ENCODE measurements at places on chromosomes 6 and 20.

- no peak for DNase-seq
These were observed 45.9 kb downstream of the RIPOR3 start for GRCh38 chr20:50645253-50646068.

- no peak for DNase-seq
These were observed 11.1 kb upstream of the RIPK1 start for GRCh38 chr6:3057063-3057770.

DNA sequence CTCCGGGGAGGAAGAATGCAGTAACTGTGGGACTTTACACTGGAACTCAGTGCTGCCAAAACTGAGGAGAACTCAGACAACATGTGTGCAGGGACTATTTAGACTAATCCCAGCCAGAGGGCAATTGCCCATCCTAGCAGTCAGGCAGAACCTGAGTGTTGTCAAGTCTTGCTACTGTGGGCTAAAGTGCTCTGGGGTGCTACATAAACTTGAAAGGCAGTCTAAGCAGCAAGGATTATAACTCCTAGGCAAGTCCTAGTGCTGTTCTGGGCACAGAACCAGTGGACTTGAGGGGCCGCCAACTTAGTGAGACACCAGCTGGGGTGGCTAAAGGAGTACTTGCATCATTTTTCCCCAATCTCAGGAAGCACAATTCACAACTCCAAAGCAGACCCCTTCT, 363.8 kb upstream of the PTCHD4 start:
- no peak for DNase-seq

- no peak for DNase-seq
These were observed 76.7 kb downstream of the PREP start for GRCh38 chr6:105326216-105326615.

DNA sequence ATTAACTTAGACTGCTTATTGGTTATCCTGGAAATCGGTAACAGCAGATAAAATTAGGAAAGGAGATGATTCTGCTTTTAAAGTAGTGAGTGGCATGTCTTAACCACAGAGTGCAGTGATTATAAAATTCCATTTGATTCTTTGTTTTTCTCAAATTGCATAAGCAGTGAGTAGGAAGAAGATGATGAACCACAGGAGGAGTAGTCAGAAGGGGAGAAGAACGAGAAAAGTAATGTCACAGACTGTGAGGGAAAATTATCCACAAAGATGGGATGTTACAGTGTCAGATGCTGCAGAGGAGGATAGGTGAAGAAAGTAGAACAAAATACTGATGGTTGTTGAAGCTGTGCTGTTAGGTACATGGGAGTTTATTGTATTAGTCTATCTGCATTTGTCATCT, 63.0 kb downstream of the ITCH start:
- DNase-seq, result no peak

- no peak for DNase-seq
These were observed 702 bp upstream of the TNFAIP3 start for GRCh38 chr6:137866200-137866913.

- DNase-seq, result no peak
These were observed 16.7 kb upstream of the PRDM1 start for GRCh38 chr6:106069478-106069877.

DNA sequence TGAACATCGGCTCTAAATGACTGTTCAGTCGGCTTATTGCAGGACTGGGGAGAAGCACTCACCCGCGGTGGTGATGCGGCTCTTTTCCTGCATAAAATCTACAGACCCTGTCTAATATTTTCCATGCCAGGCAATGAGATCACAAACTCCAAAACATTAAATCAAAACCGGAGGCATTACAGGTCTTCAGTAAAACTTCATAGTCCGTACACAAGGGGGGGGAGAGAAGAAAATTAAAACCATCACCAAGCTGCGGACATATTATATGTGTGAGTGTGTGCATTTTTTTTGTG, 6.3 kb upstream of the PAX1 start:
- no peak for DNase-seq

DNA sequence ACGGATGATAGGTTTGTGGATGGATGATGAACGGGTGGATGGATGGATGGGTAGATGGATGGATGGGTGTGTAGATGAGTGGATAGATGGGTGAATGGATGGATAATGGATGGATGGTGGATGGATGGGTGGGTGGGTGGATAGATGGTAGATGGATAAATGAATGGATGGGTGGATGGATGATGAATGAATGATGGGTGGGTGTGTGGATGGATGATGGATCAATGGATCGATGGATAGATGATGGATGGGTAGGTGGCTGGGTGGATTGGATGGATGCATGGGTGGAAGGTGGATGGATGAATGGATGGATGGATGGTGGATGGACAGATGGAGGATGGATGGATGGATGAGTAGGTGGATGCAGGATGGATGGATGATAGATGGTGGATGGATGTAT, 394.1 kb downstream of the TAF4 start:
- no peak for DNase-seq

DNA sequence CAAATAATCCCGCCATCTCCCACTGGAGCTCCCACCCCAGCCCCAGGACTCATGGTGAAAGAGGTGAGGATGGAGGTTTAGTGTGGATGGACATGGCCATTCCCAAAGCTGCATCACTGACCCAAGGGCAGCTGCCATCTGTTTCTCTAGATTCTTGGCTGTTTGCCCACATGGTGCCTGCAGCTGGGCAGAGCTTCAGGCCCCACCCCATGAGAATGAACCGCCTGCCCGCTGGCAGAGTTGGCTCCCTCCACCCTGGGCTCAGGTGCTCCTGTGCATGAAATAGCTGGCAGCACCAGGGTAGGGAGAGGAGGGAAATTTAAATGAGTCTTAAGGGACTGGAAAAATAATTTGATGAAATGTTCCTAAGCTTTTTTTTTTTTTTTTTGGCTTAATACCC, 17.4 kb downstream of the SCML4 start:
- DNase-seq, result no peak
